ENCODE measurements at places on chromosomes 1 and 21.

DNA sequence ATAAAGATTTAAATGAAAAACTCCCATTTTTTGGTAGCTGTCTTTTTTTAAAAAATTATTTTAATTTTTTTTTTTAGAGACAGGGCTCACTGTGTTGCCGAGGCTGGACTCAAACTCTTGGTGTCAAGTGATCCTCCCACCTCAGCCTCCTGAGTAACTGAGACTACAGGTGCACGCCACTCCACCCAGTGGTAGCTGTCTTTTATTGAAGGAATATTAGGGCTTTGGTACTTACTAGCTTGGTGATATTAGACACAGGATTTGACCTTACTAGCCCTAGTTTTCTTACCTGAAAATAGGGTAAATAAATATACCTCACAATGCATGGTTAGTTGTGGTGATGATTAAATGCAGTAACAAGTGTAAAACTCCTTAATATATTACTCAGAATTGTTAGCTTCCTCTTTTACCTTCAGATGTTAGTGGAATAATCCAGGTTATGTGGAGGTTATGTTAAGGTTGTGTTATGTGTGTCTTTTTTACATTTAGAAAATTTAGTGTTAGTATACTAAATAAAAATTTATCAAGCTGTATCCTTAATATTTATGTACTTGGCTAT is 66.8 kb downstream of the PHACTR4 start:
- no peak for DNase-seq

DNA sequence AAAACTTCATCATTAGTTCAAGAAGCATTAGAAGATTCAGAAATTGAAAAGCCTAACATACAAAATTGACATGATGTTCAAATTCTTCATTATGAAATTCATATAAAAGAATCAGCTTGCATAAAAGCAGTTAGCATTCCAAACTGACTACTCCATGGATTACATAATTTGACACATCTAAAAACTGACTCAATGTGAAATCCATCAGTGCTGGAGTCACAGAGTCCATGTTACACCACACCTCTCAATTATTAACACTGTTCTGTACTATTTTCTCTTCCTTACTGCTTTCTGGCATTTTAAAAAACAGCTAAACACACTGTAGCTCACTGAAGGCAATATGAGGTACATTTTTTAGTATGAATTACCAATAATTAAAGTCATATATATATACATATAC is 28.0 kb downstream of the ARHGAP29 start:
- no peak for DNase-seq

- no peak for DNase-seq
These were observed 41.3 kb upstream of the CR2 start for GRCh38 chr1:207412845-207413244.

DNA sequence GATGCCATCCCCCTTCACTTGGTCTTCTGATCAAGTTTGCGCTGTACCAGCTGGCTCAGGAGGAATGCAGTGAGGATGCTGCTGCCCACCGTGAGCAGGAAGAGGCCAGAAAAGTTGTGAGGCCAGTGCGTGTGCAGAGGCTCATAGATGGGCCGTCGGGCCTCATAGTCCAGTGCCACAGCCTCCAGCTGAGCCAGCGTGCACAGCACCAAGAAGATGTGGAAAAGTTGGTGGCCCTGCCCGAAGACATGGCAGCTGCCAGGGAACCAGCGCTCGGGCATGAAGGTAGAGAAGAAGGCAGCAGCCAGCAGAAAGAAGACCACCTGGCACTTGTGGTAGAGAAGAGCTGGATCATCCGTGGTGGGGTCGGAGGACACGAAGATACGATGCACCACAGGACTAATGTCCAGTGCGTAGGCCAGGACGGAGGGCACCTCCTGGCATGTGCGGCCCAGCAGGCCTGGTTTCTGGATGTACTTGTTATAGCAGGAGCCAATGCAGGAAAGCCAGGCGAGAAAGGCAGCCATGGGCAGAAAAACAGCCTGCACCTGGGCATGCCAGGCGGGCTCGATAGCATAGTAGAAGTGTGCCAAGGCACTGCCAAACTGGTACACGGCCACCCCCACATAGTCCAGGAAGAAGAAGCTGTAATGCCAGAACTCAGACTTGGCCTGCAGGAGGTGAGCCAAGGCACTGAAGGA is 3.7 kb upstream of the AUNIP start:
- DNase-seq = no peak

DNA sequence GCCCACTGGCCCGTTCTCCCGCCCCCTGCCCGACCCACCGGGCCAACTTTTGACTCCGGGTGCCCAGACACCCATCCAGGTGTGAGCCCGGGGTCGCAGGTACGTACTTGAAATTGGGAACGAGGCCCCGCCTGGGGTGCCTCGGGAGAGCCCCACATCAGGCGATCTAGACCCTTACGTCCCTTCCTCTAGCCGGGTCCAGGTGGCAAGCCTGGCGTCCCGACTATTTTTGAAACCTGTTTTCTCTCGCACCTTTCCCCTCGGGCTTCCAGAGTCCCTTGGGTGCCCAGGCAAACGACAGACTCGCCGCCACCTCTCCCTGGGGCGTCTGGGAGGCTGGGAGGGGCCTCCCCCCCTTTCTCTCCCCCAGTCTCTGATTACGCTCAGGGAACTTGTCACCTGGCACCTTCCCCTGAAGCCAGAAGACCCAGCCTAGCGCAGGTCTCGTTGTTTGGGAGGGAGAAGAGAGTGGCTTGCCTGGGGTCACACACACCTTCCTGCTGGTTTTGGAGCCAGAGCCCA is 898 bp downstream of the LDLRAP1 start:
- no peak for DNase-seq

DNA sequence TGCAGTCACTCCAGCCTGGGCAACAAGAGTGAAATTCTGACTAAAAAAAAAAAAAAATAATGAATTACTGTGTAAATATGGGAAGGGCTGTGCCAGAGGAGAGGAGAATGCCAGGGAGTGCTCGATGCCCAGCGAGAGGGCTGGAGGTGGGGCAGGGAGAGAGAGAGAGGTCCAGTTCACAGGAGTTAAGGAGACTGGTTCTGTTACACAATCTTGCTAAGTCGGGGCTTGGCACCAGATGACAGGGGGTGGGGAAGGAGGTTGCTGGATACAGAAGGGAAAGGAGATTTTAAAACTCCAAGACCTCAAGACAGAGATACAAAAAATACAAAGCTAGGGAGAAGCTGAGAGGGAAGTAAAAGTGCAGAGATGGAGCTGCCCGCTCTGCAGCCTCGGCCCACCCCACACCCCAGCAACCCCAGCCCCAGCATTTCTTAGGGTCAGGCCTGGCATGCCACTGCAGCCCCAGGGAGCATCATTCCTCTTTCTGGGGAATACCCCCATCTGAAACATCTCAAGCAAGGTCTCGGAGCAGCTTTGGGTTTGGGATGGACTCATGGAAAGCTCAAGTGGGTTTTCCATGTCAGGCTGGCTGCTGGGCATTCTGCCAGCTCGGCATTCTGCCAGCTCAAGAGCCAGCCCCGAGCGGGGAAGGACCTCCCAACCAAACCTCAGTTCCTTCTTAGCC is 991 bp downstream of the SELENBP1 start:
- no peak for DNase-seq

GRCh38 chr1:78298349-78298748 is 192.4 kb upstream of the PTGFR start:
- no peak for DNase-seq

- DNase-seq = no peak
These were observed 339.8 kb downstream of the PRDM2 start for GRCh38 chr1:14039582-14040430.

GRCh38 chr1:234230414-234230862 is 142.8 kb upstream of the COA6 start:
- DNase-seq = peak; percentile 17

GRCh38 chr1:196381544-196381943 is 226.7 kb downstream of the KCNT2 start:
- no peak for DNase-seq

GRCh38 chr1:17831597-17831996 is 76.5 kb downstream of the ACTL8 start:
- no peak for DNase-seq

DNA sequence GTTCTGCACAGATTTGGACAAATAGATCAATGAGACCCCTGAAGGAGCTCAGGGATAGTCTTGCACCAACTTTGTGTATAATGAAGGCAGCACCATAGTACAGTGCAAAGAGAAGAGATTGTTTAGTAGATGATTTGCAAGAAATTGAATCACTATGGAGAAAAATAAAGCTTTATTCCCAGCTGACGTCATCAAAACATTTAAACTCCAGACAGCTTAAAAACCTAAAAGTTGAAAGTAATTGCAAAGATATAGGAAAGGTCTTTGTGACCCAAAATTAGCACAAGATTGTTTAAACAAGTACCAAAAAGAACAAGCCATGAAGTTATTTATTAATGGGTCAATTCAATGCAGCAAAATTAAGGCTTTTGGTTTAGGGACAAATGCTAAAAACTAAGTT is 88.8 kb upstream of the BACE2 start:
- no peak for DNase-seq

DNA sequence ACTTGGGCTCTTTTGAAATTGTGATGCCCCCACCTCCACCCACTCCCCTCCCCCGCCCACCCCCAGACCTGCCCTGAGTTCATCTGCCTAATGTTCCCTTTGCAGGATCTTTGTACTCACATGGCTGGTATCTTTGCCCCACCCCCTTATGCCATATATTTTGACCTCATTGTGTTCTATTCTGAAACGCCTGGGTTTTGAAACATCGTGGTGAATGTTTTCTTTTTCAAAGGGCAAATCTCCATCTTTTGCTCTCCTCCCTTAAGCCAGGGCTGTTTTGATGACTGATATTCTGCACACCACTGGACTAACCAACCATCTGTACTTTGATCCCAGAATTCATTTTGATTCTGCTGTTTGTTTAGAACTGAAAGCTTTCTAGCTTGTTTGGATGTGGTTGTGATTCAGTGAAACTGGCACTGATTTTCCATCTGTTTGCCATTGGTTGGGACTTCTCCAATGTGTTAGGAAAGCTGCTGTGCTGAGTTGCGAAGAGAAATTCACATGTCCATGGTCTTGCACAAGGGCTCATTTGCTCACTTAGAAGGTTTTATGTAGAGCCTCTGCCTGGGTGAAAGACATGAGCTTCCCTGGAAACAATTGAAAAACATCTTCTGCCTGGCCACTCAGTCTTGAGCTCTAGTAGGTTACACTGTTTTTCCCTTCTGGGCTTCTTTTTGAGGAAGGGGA is 16.5 kb downstream of the SMAP2 start:
- DNase-seq = no peak

GRCh38 chr1:9246841-9247785 is 12.5 kb downstream of the H6PD start:
- DNase-seq = no peak

GRCh38 chr1:39269349-39269748 is 64.9 kb downstream of the MACF1 start:
- DNase-seq = no peak

- no peak for DNase-seq
These were observed 44.4 kb downstream of the CACHD1 start for GRCh38 chr1:64514197-64514765.

DNA sequence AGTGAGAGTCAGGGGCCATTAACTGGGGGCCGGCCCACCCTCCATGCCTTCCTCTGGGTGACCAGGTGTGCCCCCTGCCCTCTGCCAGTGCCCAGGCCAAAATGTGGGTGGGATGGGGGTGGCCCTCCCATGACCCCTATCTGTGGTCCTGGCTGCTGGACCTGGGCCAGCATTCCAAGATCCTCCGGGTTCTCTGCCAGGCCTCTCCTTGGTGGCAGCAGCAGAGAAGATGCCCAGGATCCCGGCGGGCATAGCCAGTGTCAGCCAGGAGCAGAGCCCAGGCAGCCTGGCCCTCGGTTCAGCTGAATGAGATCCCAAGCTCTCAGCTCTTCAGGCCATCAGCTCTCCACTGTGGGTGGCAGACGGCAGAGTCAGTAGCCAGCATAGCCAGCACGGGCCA is 31.3 kb upstream of the ACTRT2 start:
- no peak for DNase-seq

- no peak for DNase-seq
These were observed 1.2 kb downstream of the TMEM53 start for GRCh38 chr1:44672961-44673674.

GRCh38 chr1:161958425-161958824 is 65.2 kb downstream of the OLFML2B start:
- no peak for DNase-seq

DNA sequence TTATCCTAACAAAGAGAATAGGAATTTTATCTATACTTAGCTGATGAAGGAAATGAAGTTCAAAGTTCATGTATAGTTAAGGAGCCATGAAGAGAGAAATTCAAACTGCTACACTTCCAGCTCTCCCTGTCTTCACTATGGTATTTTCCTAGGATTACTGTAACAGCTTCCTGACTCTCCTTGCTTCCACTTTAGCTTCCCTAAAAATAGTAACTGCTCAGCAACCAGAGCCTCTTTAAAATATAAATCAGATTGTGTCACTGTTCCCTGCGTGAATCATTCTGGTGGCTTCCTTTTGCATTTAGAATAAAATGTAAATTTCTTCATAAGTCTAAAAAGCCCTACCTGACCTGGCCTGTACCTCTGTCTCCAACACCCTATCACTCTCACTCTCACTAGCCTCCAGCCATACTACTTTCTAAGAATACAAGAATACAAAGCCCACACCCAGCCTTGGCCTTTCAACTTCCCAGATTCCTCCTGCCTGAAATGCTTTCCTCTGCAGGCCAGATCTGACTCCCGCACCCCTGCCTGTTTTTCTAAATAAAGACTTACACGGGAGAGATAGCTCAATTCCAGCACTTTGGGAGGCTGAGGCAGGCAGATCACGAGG is 30.5 kb downstream of the OR10J1 start:
- DNase-seq = no peak

GRCh38 chr21:45076245-45076711 is 1.9 kb downstream of the ADARB1 start:
- no peak for DNase-seq

DNA sequence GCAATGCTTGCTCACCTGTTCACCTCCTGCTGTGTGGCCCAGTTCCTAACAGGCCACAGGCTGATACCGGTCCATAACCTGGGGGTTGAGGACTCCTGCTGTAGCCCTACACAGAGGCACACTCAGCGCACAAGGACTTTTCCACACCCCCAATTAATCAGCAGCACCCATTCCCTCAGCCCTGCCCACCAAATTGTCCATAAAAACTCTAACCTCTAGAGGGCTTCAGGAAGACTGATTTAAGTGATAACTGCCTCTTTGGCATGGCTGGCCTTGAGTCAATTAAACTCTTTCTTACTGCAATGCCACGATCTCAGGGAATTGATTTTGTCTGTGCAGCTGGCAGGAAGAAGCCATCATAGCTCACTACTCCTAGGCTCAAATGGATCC is 71.3 kb upstream of the MUTYH start:
- DNase-seq = no peak

- DNase-seq = no peak
These were observed 4.5 kb downstream of the ATXN7L2 start for GRCh38 chr1:109488201-109488600.

- DNase-seq = no peak
These were observed 712 bp downstream of the RAB13 start for GRCh38 chr1:153985341-153985912.

DNA sequence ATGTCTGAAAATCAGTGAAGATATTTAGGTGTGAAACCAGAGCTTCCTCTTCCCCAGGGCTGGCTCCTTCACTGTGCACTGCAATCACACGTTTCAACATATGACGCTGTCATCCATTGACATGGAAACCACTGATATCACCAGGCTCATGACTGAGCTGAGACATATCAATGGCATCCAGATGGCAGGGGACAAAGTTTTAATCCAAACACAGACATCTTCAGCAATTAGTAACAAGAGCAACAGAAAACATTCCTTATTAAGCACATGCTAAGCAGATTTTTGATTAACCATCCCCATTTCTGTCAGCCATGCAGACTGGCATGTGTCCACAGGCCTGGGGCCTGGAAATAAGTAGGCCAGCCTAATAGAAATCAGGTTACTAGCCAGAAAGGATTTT is 108.0 kb upstream of the ADAR start:
- DNase-seq = peak; percentile 38
